Testis (tissue), 5 donors: ENCODE measurements at places on chromosomes 5 and 9. TPM values are rescaled to one million over a fixed set of nuclear protein-coding genes. Genes with fewer than 3 reads are reported as not detected.

Gene ADAMTS16
- 0.37 TPM for total RNA-seq

Gene PCDHGA6
- 13.4 TPM for total RNA-seq

Gene SPATA6L
- total RNA-seq, result 27.5 TPM

Gene NPR2
- total RNA-seq, result 23.4 TPM

Gene DCANP1
- not detected for total RNA-seq

Gene SOWAHA
- 1.3 TPM for total RNA-seq

Gene IRX1
- total RNA-seq, result 0.47 TPM

GRCh38 chr5:148541054-148541835, 113.1 kb downstream of the HTR4 start:
- H3K27ac ChIP-seq, result no peak overlapping the region
- no peaks in the 10 kb centered on the region for H3K36me3 ChIP-seq
- peaks cover 6% of the 10 kb centered on the region for H3K4me1 ChIP-seq
- no peak for DNase-seq

- no peaks in the 10 kb centered on the region for H3K36me3 ChIP-seq
- H3K4me3 ChIP-seq, result no peak overlapping the region
- no peaks in the 10 kb centered on the region for H3K27me3 ChIP-seq
These were observed 96.1 kb downstream of the OTULIN start for GRCh38 chr5:14760548-14761002.

- no peak overlapping the region for H3K4me3 ChIP-seq
- H3K27me3 ChIP-seq, result no peaks in the 10 kb centered on the region
- H3K36me3 ChIP-seq, result no peaks in the 10 kb centered on the region
These were observed 165.1 kb downstream of the DIRAS2 start for GRCh38 chr9:90477535-90477934.

- H3K36me3 ChIP-seq, result no peaks in the 10 kb centered on the region
- H3K27me3 ChIP-seq, result no peaks in the 10 kb centered on the region
- no peak for DNase-seq
- peaks cover 20% of the 10 kb centered on the region for H3K4me1 ChIP-seq
- H3K27ac ChIP-seq, result no peak overlapping the region
These were observed 110.5 kb upstream of the EQTN start for GRCh38 chr9:27407491-27407890.
